ENCODE measurements at places on chromosomes 7 and 10.

DNA sequence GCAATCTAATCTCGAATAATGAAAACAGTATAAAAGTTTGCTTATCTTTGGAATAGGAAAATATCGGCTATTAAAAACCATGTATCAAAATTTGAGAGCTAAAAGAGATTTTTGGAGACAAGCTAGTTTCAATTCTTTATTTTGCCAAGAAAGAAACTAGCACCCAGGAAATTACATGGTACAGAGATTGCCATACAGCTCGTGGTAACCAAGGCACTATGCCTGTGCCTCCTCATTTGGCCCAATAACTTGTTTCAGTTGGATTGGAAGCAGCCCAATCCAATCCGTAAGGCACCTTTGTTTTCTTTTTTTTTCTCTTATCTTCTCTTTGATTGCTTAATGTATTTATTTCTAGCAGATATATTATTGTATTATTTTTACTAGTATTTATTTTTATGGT, 55.0 kb downstream of the GNAI1 start:
- DNase-seq, result no peak

- DNase-seq, result no peak
Measured at GRCh38 chr7:32579776-32580175, 84.5 kb downstream of the AVL9 start.

DNA sequence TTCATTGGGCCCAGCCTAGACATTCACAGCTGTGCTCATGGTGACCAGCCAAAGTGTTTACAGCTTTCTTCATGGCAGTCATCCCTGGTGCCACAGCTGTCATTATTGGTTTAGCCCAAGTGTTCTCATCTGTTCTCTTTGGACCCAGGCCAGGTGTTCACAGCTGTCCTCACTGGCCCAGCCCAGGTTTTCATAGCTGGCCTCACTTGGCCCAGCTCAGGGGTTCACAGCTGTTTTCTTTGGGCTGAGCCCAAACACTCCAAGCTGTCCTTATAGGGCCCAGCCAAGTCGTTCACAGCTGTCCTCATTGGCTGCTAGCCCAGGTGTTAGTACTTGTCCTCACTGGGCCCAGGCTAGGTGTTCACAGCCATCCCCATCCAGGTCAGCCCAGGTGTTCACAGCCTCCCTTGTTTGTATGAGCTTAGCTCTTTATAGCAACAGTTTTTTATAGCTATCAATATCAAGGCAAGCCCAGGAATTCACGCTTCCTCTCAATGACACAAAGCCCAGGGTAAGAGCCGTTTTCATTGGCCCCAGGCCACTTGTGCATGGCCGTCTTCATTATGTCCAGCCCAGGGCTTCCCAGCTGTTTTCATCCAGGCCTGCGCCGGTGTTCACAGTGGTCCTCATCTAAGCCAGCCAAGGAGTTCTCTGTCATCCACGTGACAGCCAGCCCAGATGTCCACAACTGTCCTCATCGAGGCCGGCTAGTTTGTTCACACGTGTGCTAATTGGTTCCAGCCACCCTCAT, 11.6 kb downstream of the FRG2B start:
- DNase-seq, result no peak

GRCh38 chr7:105791926-105792325, 84.5 kb downstream of the ATXN7L1 start:
- no peak for DNase-seq

- DNase-seq, result no peak
Measured at GRCh38 chr10:77949167-77949566, 22.6 kb upstream of the DLG5 start.

- no peak for DNase-seq
Measured at GRCh38 chr7:24863626-24864025, 106.4 kb upstream of the GSDME start.

DNA sequence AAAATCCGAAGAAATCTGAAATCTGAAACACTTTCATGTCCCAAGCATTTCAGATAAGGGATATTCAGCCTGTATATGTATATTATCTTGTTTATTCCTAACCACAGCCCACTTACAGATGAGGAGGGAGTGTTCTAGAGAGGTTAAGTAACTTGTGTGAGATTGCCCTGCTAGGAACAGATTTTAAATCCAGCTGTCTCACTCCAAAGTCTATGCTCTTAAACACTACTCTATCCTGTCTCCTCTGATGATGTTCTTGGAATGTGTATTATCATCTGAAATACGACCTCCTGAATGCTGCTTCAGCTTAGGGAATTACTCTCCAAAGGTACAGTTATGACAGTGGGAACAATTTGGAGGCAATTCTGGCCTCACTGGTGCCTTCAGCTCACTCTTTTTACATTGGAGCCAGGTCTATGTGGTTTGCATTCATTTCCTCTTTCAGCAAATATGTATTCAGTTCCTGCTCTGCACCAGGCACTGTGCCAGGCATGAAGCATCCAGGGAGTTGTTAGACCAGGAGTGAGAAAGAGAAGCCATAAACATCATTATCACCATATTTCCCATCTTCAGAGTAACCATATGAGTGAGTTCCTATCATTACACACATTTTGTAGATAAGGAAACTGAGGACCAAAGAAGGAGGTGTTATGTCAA, 70.2 kb downstream of the NOC3L start:
- no peak for DNase-seq

DNA sequence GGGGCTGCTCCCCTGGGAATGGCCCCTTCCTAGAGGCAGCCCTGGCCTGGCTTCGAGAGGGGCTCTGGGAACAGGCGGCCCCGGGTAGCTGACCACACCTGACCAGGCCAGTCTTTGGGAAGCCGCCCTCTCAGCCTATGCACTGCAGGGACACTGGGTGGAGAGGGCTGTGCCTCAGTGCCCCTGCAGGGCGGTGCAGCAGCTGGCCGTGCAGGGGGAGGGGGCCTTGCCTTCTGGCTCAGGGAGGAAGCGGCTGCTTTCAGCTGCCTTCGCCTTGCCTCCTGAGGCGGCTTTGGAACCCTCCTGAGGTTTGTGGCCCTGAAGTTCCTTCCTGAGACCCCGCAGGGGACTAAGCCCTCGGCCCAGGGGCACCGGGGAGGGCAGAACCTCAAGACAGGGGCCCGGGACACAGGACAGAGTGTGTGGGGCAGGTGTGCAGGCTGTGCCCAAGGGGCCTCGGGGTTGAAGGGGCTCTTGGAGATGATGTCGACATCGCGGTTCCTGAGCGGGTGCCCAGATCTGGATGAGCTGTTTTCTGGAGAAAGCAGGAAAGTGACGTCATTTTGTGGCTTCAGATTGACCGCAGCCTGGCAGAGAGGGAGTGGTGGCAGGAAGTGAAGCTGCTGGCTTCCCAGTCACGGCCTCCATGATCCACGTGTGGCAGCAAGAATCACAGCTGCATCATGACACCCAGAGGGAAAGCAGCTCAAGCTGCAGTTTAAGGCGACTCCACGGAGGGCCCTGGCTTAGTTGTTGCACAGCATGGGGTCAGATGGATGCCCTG, 17.7 kb downstream of the ADAM8 start:
- no peak for DNase-seq

Data from NCI-H1930 (cell line).